Left renal cortex interstitium (tissue), 4 donors: ENCODE measurements at places on chromosomes 11 and 22. TPM values are rescaled to one million over a fixed set of nuclear protein-coding genes. Genes with fewer than 3 reads are reported as not detected.

Gene TMEM25
- polyA plus RNA-seq = 28.2 TPM

DNA sequence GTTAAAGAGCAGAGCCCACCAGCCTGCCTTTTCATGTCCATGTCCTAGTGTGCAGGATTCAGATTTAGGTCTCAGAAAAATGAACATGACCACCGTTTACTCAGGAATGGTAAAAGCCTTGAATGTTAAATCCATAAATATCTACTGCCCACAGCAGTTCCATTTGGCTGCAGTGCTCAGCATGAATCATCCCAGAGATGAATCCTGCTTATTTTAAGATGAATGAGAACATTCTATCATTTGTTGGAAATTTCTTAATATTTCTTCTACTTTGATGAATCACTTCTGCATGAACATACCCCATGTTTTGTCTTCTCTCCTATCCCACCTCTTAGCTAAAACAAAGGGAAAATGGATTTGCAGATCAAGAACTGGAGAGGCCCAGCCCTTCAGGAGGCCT lies 47.5 kb upstream of the AQP11 start:
- no peak for DNase-seq

- no peak for DNase-seq
These were observed 64.7 kb downstream of the UVRAG start for GRCh38 chr11:75879737-75880136.

Gene SPI1
- 4.2 TPM for polyA plus RNA-seq

DNA sequence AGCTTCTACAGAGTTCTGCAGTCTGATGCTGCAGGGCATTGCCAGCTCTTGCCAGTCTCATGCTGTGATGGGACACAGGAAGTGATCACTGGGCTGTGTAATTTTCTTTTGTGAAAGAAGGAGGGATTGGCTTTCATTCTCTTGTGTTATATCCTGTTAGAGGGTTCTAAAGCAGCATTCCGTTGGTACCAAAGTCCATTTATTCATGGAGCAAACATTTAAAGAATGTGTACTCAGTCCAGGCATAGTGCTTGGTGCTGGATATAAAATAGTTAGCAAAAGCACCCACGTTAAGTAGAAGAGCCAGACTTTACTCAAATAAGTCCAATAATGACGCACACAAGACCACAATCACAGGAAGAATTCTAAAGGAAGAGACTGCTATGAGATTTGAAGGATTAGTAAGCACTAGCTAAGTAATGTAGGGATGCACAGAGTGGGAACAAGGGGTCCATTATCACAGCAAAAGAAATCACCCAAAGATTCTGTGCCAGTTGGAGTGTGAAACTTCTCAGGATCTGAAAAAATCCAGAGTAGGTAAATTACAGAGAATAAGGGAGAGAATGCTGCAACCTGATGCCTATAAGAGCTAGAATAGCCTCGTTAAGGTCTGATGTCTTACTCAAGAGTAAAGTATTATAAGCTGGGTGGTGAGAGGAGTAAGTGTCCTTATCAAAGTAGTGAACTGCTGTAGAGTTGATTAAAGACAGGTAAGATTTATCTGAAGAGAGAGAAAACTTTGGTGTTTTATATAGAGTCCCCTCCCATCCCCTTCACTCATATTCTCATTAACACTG lies 728.3 kb downstream of the METTL15 start:
- no peak for DNase-seq

DNA sequence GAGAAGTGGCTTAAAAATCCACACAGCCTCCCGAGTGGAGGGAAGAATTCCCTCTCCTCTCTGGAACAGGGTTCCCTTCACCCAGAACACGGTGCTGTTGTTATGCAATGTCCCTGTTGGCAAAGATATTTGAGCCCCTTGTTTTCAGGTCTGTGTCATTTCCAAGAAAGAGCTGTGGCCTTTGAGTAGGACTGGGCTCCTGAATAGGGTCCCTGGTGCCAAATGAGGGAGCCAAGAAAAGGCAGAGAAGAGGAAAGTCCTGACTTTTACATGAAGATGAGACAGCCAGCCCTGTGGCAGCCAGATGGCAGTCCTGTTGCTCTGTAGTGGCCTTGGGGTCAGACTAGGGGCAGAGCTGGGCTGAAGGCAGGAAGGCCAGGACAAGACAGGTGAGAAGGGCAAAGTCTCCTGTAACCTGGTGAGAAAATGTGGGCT lies 51.2 kb upstream of the ELF5 start:
- DNase-seq = no peak

GRCh38 chr11:116046127-116046526 lies 541.9 kb upstream of the CADM1 start:
- no peak for DNase-seq

DNA sequence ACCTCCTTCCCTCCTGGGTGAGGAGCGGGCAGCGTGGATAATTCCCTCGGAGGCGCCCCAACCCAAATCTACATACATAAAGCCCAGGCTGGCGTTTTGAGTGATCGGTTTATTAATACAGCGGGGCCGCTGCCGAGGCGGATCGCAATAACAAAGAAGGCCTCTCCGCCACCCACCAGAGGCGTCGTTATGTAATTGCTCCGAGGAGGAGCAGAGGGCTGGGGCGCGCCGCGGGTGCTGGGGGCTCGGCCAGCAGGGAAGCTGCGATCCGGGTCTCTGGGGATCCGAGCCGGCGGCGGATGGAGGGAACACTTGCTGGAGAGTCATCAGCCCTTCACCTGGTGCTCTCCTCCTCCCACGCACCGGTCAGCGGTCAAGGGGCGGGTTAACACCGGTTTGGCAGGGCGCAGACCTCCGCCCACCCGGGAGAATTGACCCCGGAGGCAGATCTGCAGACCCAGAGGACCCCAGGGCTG lies 6.4 kb upstream of the TP53I11 start:
- no peak for DNase-seq

- DNase-seq = no peak
These were observed 537.3 kb downstream of the OPCML start for GRCh38 chr11:132994966-132995365.

DNA sequence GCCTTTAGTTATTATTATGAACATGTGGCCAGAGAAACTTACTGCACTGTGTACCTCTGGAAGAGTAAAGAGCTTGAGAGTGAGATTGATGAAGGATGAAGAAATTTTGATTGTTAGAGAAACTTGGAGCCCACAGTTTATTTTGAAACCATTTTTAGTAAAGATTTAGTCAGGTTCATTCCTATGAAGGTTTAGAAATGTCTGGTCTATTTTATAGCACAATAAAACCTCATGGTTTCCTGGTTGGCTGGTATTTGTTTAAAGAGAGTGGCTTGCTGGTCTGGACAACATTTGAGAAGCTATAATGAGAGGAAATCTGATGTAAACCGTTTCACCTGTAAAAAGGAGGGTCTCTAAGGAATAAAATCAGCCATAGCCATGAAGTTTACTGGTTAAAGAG lies 8.8 kb upstream of the PDE3B start:
- no peak for DNase-seq

- no peak for DNase-seq
These were observed 180.2 kb downstream of the NAV2 start for GRCh38 chr11:19892876-19893275.

- DNase-seq = no peak
These were observed 235.1 kb downstream of the BUD13 start for GRCh38 chr11:116537709-116538108.

Gene TNRC6B
- 11.3 TPM for polyA plus RNA-seq

- no peak for DNase-seq
These were observed 10.5 kb downstream of the KLHL22 start for GRCh38 chr22:20484948-20485683.

DNA sequence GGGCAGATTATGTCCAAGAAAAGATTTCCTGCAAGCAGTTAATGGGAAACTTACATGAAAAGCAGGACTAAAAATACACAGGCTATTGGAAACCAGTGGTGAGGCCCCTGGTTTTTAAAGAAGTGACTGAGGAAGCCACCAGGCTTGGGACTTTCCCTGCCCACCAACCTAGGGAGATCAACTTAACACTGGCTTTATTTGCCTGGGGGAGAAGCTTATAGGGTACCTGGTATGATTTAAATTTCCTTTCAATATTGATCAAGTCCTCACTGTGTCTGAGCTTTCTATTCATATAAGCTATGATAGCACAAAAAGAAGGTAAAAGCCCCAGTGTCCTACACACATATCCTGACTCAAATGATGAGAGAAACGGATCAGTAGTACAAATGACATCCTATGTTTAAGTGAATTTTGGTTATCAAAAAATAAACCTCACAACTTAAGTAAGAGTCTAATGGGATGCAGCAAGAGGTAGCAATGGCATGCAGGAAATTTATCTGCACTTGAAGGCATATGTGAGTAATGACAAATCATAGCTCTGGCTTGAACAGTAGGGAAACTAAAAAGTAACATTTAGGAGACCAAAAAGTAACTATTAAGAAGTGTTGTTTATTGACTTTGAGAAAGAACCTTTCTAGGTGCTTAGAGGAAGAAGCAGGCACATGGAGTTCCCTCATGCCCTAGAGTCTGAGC lies 85.3 kb downstream of the GAB2 start:
- DNase-seq = no peak

Gene RASD2
- polyA plus RNA-seq = 2.5 TPM

- no peak for DNase-seq
These were observed 78.3 kb upstream of the MYO18B start for GRCh38 chr22:25663654-25664053.

DNA sequence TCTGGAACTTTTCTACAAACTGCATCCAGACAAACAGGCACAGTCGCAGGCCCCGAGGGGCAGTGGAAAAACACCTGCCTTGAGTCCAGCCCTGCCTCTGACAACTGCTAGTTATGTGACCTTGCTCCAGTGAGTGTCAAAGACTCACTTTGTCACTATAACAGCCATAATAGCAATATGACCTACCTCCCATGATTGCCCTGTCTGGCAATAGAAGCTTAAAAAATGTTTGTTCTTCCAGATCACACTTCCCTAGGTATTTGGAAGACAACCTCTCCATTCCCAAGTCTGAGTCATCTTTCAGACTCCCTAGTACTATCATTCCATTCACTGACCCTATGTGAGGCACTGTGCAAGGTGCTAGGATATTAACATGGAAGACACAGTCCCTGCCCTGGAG lies 74.5 kb downstream of the RPL27A start:
- no peak for DNase-seq

- no peak for DNase-seq
These were observed 17.0 kb upstream of the CDON start for GRCh38 chr11:126079621-126080124.

Gene DNAJB7
- polyA plus RNA-seq = 0.32 TPM

Gene P4HA3
- 1.2 TPM for polyA plus RNA-seq

GRCh38 chr11:48081151-48082010 lies 101.0 kb downstream of the PTPRJ start:
- no peak for DNase-seq

Gene LDLRAD3
- polyA plus RNA-seq = 21.9 TPM

Gene CRACR2B
- polyA plus RNA-seq = 20.8 TPM

DNA sequence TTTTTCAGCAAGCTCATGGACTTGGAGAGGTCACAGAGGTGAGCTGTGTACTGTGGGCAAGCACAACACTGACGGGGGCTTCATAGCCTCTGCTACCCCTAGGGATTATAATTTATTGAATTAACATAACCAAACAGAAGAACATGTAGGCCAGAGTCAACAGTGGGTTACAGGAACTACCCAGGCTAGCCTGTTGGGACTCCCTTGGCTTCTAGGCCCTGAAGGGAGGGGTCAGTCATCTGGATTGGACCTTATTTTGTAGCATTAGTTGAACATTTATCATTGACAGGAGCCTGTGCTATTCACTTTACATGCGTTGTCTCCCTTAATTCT lies 56.9 kb downstream of the KREMEN1 start:
- DNase-seq = no peak

Gene NPTXR
- polyA plus RNA-seq = 4.8 TPM

Gene MYOD1
- not detected for polyA plus RNA-seq

Gene FXYD2
- polyA plus RNA-seq = 499 TPM

- no peak for DNase-seq
These were observed 11.8 kb downstream of the ABTB2 start for GRCh38 chr11:34345991-34346480.

GRCh38 chr11:116328391-116328790 lies 444.4 kb downstream of the BUD13 start:
- DNase-seq = no peak

Gene MUC6
- polyA plus RNA-seq = 7.6 TPM

Gene ROM1
- 4.0 TPM for polyA plus RNA-seq

DNA sequence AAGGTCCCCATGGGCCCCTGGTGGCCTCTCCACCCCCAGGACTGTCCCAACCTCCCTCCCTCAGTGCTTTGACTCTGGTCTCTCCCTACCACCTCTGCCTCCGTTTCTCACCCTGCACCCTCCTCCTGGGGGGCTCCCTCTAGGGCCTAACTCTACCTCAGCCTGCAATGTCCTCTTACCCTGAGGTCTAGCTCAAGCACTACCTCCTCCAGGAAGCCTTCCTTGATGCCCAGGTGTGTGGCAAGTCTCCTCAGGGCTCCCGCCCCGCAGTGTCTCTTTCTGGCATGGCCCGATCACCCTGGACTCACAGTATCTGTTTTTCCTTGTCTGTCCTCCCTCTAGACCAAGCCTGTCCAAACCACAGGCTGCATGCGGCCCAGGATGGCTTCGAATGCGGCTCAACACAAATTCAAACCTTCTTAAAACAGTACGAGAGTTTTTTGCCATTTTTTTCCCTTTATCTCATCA lies 90.8 kb downstream of the PHF21B start:
- DNase-seq = no peak

- no peak for DNase-seq
These were observed 56.4 kb downstream of the NECTIN1 start for GRCh38 chr11:119672597-119672996.

Gene BTBD10
- polyA plus RNA-seq = 32.4 TPM

Gene HOATZ
- 0.29 TPM for polyA plus RNA-seq

DNA sequence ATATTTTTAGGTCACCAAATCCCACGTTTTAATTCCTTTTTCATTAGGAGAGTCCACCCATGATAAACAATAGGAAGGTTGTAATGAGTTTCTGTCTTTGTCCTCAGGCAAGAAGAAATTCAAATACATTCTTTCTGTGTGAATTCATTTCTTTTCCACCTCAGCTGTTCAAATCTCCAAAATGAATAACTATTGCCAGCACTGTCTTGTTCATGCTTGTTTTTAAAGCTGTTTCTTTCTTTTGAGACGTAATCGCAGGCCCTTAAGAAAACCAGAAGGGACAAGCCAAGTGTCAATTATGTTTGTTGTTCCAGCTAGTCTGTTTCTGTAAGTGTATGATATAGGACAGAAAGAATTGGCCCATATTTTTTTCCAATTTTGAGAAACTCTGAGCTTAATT lies 20.2 kb downstream of the MMP27 start:
- DNase-seq = no peak

Gene NRIP3
- polyA plus RNA-seq = 1.2 TPM

Gene WNT7B
- polyA plus RNA-seq = 15.9 TPM

- no peak for DNase-seq
These were observed 30.8 kb upstream of the LDLRAD3 start for GRCh38 chr11:35912883-35913624.
